ENCODE measurements at places on chromosomes 4 and X.
A peak's percentile ranks its signal among the peaks of the same experiment; 100 is the strongest.

DNA sequence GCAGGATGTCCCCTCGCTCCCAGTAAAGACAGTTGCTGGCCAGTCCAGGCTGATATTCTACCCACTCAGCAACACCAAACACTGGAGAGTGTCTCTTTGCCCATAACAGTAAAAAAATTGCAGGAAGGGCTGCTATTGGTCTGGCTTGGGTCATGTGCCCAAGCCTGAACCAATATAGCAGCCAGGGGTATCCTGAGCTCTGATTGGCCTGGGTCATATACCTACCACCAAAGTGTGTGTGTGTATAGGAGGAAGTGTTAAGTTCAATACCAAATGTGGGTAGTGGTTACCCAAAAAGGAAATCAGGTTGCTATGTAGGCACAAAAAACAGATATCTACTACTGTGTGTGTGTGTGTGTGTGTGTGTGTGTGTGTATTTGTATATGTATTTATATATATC is 373.2 kb downstream of the BCOR start:
- no peak for DNase-seq

DNA sequence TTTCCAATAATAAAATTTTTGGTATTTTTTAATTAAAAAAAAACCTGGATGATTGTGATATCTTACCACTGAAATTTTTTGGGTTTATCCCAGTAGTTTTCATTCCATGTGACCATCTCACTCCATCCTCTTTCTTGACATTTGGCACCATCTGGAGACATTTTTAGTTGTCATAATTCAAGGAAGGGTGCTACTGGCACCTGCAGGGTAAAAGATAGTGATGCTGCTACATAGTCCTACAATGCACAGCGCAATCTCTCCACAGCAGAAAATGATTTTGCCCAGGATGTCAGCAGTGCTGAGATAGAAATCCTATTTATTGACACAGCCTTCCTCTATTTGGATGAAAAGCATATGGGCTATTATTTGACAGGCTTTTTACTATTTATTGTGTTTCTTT is 79.3 kb downstream of the RBPJ start:
- DNase-seq, result no peak

DNA sequence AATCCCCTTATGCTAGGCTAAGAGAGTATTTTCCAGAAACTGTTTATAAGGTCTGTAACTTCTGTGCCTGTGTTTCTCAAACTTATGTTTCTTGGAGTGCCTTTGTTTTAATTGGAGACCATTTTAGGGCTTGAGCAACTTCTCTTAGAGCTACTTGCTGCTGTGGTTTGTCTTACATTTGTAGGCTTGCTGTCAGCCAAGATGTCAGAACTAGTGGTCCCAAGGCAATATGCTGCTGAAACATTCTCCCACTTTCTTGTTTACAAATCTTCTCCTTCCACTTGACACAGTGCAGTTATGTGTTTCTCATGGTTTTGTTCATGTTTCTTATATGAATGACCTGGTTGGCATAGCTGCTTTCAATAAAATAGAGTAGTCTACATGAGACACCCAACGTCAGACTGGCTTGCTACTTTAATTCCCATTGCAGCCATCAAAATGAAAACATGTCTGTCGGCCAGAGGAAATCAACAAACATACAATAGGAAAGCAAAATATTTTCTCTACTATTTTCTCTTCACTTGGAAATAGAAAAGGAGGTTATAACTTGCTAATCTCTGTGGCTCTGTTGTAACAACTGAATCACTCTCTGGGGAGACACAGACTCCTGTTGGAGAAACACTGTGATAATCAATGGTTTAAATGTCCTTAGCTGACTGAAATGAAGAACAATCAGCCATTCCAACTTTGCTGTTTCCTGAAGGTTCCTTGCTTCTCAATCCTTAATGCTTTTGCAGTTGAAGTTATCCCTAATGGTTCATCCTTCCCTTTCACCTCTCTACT is 426.4 kb downstream of the PDGFC start:
- no peak for DNase-seq

DNA sequence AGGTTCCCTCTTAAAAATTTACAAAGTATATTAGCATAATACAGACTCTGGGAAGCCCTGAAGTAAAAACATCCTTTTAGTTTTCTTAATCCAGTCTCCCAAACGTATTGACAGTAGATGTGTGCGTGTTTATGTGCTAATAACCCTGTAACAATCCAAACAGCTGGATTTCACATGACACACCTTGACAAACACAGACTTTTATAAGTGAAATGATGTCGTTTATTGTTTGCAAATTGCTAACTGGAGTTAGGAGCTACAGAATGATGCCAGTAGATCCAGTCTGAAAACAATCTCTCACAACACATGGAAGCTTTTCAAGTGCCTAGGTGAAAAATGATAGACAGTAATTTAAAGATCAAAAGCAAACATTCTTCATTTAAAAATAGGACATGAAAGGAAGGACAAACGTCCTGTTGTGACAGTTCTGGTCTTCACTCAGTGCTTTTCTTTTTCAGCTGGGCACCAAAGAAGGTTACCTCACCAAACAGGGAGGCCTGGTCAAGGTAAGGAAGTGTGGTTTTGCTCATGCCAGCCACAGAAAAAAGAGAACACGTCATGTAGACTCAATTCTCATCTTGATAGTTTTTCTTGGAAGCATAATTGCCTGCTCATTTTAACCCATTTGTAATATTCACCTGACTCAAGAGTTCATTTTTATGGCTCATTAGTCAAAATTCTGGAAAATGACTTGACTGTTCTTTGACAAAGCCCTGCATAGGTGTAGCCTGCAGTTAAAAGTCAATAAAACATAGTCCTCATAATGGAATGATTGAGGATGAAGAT is 32.9 kb downstream of the LAMTOR3 start:
- DNase-seq, result no peak

DNA sequence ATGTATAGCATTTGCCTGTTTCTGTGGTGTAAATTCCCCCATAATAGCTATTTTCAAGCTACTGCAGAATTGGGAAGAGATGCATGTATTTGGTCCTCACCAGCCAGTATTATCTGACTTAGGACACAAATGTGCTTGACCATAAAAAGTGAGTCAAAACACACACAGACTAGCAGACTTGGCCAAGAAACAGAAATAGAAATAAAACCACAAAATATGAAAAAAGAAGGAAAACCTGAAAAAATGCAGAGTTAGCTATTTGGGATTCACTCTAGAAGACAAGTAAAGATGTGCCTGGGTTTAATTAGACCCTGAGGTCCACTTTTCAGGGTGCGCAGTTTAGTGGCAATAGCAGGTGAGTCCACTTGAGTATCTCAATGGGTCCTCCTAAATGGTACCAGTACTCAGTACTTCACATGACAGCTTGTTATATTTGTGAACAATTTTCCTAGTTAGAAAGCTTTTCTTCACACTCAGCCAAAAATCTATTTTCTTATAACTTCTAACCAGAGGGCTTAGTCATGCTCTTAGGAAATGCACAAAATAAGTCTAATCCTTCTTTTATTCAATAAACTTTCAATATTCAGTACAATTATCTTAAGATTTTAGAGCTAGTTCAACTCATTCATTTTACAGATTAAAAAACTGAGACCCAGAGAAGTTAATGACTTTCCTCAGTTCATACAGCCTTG is 108.7 kb upstream of the JADE1 start:
- DNase-seq, result no peak

- DNase-seq, result no peak
These were observed 34.7 kb downstream of the P2RY10 start for GRCh38 chrX:78979789-78980464.

DNA sequence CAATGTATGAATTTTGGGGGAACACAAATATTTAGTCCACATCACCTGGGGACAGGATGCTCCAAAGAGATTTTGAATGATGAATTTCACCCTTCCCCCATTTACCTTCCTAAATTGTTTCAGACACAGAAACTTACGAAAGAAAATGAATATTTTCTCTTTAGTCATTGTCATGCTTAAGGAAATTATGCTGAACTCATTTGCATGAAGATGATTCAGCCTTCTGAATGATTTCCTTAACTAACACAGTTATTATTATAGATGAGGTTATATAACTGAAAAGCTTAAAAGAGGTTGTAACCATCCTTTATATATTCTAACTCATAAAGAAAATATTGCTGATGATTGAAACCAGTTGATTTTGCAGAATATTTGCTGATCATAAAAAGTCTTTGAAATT is 61.1 kb downstream of the KCNIP4 start:
- peak; percentile 17 for DNase-seq

DNA sequence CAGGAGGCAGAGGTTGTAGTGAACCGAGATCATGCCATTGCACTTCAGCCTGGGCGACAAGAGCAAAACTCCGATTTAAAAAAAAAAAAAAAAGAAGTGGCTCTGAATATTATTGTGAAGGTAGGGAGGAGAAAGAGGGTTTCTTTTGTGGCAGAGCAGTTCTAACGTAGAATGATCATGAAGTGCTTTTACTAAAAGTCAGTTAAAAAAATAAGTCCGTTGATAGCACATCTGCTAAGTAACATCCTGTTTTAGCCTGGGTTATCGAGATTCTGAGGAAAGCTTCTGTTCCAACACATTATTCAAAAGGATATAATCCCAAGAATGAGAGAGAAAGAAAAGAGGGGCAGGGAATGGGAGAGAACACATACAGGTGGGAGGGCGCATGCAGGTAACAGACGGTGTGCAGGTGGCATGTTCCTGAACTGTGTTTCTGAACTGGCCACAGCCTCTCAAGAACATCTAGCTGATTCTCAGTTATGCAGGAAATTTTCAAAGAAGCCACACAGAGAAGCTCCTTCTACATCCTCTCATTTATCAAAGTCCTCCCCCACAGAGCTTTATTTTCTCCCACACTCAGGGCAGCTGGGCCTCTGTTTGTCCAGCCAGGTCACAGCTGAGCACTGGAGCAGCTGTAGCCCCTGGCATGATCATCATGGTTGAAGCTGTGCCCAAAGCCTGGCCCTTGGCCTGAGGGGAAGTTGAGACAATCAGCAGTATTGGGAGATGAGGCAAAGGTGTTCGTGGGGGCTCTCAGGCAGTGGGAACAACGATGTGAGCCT is 342.3 kb downstream of the ZNF674 start:
- no peak for DNase-seq

GRCh38 chrX:25389266-25389665 is 373.5 kb upstream of the ARX start:
- no peak for DNase-seq

DNA sequence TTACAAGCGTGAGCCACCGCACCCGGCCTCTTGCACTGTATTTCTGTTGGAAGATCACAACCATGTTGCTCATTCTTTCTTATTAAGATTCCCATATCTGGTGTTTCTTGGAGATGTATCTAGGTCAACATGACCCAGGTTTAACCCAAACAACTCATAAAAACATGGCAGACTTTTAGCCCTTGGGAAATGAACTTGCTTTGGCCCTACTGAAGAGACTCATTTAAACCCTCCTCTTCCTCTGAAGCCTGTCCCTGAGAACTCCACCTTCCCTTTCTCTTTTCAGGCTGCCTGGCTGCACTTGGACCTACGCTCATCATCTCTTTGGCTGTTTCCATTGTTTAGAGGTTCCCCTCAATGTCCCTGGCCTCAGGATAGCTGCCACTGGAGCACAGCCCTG is 22.8 kb upstream of the OPN1LW start:
- no peak for DNase-seq

GRCh38 chr4:124640022-124640730 is 72.4 kb downstream of the ANKRD50 start:
- peak; percentile 74 for DNase-seq

GRCh38 chr4:99642725-99643489 is 14.7 kb downstream of the C4orf54 start:
- DNase-seq, result no peak

DNA sequence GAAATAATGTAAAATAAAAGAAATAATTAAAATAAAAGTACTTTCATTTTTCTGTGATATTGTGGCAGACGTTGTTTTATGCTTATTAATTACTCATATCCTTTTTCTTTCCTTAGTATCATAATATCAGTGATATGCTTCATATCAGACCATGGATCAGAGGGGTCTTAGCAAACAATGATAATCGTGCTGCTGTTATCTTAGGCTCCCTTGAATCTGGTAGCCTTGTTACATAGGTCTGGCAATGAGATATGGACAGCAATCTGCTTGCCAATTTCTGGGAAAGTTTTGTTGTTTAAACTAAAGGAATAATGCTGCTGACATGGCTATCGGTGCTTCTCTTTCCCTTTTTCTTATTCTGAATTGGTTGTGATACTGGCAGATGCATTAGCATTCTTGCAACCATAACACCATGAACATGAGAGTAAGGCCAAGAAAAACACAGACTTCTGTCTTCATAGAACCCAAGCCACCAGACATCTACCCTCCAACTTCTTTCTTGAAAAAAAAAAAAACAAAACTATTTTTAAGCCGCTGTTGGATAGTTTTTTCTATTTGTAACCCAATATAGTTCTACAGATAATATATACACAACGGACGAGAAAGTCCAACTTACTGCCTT is 16.4 kb downstream of the EPHA5 start:
- DNase-seq, result no peak

DNA sequence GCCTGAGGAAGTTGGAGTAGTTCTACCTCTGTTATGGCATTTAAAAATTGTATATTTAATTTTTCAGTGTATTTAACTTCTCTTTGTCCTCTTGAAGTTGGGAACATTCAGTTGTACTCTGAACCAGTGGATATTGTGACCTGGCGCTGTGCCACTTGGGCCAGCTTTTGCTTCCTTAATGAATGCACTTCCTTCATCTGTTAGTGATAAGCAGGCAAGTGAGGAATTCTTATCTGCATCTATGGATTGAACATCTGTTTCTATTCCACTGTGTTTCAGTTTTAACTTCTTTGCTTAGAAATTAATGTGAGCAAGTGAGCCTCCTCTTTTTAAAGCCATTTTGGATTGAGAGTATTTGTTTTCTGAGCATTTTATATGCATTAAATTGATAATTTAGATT is 128.3 kb downstream of the UCHL1 start:
- DNase-seq, result no peak

GRCh38 chrX:128464116-128464515 is 411.9 kb upstream of the ACTRT1 start:
- no peak for DNase-seq

DNA sequence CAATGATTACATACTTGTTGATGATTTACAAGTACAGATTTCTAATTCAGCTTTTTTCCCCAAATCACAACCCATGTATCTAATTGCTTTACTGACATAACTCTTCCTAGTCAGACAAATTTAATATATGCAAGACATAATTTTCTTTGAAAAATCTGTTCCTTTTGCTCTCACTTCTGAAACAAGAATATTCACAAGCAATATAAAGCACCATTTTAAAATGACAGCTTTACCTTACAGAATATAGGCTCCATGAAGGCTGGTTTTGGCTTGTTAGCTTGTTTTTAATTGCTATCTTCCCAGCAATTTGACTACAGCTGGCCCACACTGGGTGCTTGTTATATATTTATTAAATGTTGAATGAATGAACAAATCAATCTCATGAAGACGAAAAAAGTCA is 24.5 kb downstream of the GPM6A start:
- no peak for DNase-seq

DNA sequence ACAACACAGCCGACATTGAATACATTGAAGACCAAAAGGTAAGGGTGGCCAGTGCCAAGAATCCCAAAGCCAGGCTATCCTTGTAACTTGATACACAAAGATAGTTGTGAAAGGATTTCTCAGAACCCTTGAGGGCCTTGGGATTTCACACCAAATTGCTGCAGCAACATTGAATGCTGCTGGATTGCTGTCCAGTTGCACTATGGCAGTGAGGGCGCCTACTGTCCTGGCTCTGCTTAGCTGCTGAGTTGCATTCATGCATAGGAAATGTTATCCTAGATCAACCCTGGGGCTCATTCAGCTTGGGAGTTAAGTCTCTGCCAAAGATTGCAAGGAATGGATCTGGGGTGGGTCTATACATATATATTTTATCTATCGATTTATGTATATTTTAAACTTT is 38.7 kb downstream of the LONRF3 start:
- no peak for DNase-seq

Measured in HCEC 1CT (cell line).